ENCODE measurements at places on chromosomes 6 and 20.

- no peak for DNase-seq
Observed at GRCh38 chr6:49633541-49633940, 3.1 kb downstream of the RHAG start.

- DNase-seq = no peak
Observed at GRCh38 chr6:88599571-88599970, 363.8 kb downstream of the RNGTT start.

DNA sequence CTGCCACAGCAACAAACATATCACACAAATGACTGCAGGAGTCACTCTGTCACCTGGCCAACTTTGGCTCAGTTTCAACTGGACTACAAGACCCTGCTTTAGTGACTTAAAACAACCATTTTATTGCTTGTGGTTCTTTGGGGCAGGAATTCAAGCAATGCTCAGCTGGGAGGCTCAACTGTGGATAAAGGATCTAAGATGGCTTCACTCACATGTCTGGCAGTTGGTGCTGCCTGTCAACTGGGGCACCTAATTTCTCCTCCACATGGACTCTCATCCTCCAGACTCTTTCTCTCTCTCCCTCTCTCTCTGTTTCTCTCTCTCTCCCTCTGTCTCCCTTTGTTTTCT lies 2.8 kb upstream of the EPB41L2 start:
- DNase-seq = no peak

- DNase-seq = peak; percentile 50
Observed at GRCh38 chr20:21357844-21358243, 39.5 kb downstream of the NKX2-4 start.

- DNase-seq = no peak
Observed at GRCh38 chr20:33653900-33654596, 8.1 kb upstream of the C20orf144 start.

- DNase-seq = no peak
Observed at GRCh38 chr20:5039889-5040288, 38.6 kb upstream of the SLC23A2 start.

DNA sequence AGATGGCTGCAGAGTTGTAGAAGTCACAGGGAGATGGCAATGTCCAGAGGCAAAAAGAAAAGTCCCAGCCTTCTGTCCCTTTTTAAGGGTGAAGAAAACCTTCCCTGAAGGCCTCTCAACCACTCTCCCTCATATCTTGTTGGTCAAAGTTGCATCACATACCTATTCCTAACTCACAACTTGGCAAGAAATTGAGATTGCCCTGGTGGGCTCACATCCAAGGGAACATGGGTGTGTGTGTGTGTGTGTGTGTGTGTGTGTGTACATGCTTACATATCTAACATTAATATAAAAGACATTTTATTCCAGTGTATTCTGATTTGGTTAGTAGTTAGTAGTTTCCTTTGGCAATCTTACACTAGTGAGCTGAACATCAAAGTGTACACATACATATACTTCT lies 144.3 kb upstream of the SALL4 start:
- no peak for DNase-seq

DNA sequence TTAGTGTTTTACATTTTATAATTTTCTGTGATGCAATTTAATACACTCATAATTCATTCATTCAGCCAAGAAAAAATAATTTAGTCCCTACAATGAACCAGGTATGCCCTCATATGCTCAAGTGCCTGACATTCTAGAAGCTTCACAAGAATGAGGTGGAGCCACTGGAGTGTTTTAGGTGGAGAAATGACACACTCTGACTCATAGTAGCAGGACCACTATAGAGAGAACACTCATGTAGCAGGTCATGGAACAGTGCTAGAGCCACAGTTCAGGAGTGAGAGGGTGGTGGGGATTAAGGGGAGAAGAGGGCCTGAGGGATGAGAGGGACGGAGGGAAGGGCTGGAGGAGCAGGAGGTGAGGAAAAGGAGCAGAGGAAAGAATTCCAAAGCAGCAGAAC lies 1.4 kb upstream of the HLA-G start:
- no peak for DNase-seq
